ENCODE measurements at places on chromosomes 13 and 19.
A peak's percentile ranks its signal among the peaks of the same experiment; 100 is the strongest.

GRCh38 chr13:95180513-95181245 is 120.6 kb downstream of the ABCC4 start:
- no peak for DNase-seq

- DNase-seq, result peak; percentile 58
Measured at GRCh38 chr19:47232422-47233211, 1.6 kb upstream of the BBC3 start.

GRCh38 chr13:49563516-49563915 is 21.8 kb downstream of the RCBTB1 start:
- no peak for DNase-seq

DNA sequence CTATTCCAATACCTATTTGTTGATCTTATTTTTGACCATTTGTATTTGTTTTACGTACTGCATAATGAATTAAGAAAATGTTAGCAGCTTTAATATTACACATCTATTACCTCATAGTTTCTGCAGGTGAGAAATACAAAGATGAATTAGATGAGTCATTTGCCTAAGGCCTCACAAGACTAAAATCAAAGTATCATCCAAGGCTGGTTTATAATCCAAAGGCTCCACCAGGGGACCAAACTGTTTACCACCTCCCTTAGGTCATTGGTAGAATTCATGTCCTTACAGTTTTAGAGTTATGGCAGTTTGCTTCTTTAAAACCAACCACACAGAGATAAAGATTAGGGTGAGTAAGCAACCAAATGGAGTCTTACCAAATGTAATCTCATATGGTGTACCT is 848.1 kb downstream of the SLITRK6 start:
- no peak for DNase-seq

- no peak for DNase-seq
Measured at GRCh38 chr19:31562966-31563612, 213.9 kb upstream of the TSHZ3 start.

- DNase-seq, result no peak
Measured at GRCh38 chr13:75774176-75774575, 138.0 kb downstream of the LMO7 start.

GRCh38 chr19:40567040-40567749 is 9.5 kb upstream of the SHKBP1 start:
- DNase-seq, result no peak

DNA sequence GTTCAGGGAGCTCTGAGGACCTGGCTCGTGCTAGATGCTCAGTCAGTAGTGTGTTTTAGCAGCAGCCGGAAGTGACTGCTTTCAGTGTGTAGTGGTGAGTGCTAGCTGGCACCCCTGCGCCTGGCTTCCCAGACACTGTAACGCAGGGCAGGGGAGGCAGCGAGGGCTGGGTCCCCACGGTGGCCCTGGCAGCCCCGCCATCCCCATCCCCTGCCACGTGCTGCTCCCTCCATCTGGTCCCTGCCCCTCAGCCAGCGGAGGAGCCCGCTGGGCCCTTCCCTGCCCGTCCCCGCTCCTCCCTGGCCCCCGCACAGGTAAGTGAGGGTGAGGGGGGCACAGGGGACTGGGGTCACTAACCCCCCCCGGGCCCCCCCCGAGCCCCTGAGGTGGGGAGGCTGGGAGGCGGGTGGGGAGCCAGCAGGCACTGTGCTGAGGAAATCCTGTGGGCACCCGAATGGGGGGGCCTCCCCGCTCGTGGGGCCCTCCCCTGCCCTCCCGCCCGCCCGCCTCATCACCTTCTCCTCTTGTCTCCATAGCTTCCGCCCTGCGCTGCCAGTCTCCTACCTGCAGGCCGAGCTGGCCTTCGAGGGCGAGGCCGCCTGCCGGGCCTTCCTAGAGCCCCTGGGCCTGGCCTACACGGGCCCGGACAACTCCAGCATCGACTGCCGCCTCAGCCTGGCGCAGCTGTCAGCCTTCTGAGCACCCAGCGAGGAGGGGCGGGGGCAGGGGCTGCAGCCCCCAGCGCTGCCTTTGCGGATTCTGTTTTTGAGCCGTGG is 3.2 kb downstream of the LENG9 start:
- DNase-seq, result no peak

DNA sequence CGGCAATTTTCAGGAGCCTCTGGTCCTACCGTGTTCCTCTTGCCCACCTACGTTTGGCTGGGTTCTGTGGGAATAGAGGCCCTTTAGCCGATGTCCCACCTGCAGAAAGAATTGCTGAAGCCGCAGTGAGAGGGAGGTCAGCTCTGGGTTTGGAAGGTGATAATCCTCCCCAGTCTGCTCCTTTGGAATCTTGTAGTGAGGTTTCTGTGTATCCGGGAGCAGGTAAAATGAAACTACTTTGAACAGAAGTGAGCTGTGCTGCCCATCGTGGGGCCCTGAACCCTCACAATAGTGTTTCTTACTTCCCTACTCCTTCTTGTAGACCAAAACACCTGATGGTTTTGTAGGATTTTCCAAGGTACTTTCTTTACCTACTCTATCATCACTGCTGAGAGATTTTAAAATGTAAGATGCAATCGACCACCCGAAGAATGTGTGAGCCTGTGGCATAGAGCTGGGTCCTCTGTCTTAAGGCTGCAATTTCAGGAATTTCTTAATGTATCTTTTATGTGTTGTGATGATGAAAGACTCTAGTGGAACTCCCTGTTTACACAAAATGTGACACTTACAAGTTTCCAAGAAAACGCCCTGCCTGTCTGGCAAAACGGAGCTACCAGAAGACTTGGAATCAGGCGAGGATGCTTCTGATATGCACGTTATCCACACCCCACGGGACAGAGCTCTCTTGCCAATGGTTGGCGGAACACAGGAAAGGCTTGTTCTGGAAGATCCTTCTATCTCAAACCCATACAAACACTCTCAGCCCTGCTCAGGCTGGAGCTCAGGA is 76.1 kb downstream of the RGCC start:
- DNase-seq, result no peak

GRCh38 chr19:12842511-12842910 is 4.2 kb downstream of the MAST1 start:
- no peak for DNase-seq

- DNase-seq, result peak; percentile 95
Measured at GRCh38 chr19:46471116-46471733, at the start of gene PNMA8A. PNMA8A (minus strand) TSS chr19:46471563; CDS start chr19:46471035, 528 bp downstream.

GRCh38 chr19:46463516-46463915 is 7.8 kb downstream of the PNMA8A start:
- DNase-seq, result no peak

GRCh38 chr13:44334751-44335150 is 38.9 kb upstream of the SERP2 start:
- DNase-seq, result no peak

- no peak for DNase-seq
Measured at GRCh38 chr13:21240586-21240985, 64.1 kb downstream of the MRPL57 start.

DNA sequence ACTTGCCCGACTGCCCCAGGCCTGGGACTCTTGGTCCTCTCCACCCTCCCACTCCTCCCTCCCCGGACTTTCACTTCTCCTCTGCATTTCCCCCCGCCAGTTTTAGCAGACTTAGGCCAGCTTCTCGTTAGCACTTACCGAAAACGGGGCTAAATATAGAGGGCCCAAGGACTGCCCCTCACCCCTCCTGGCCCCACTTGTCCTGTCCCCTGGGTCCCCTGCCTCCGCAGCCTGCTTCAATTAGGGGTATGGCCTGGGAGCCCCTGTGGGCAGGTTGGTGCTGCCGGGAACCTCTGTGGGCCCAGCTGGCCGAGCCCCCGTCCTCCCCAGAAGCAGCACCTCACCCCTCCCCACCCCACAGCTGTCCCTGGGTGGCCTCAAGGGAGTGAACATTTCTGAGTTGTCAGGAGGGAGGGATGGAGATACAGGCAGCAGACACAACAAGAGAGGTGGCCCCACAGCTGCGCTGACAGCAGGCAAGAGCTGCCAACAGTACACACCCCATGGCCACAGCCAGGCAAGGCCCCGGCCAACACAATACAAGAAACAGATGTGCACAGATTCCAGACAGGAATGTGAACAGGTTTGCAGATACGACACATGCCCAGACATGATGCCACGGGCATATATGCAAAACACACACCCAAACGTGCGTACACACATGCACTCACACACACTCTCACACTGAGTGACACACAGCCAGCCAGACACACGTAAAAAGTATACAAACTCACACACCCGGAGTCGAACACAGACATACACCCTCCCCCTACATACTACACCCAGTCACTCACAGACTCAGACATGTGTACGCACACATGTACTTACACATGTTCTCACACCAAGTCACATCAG is 2.6 kb downstream of the POU2F2 start:
- no peak for DNase-seq

DNA sequence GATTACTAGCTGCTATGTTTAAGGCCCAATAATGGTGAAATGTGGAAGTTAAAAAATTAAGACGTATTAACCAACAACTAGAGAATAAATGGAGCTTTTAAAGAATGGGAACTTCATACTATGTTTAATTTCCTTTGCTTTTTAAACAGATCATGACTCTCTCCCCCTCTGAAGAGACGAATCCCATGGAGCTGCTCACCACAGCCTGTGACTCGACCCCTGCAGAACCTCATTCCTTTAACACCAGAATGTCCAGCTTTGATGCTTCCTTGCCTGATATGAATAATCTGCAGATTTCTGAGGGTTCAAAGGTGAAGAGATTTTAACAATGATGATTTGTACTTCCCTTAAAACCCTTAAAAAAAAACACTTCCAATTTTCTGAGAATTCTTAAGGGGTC is 53.0 kb downstream of the ZAR1L start:
- DNase-seq, result no peak

DNA sequence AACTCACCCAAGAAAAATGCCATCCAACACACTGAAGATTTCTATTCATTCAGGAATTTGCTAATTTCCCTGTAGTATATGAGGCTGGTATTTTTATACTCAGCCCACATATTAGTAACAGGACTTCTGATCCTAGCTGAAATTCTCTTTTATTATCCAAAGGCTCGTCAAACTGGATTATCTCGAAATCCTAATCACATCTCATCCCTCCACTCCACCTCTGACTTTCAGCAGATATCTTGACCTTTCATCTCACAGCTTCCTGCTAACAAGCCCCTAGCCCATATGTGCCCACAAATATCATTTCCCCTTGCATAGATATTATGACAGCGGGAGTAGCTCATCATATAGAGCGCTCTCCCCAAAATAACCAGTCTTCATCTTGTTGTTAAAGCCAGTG is 279.7 kb downstream of the FGF14 start:
- no peak for DNase-seq

Data from NCI-H1105 treated with DMSO at 0.1 percent for 48 hours (cell line).